ENCODE measurements at places on chromosomes 7 and 10.

DNA sequence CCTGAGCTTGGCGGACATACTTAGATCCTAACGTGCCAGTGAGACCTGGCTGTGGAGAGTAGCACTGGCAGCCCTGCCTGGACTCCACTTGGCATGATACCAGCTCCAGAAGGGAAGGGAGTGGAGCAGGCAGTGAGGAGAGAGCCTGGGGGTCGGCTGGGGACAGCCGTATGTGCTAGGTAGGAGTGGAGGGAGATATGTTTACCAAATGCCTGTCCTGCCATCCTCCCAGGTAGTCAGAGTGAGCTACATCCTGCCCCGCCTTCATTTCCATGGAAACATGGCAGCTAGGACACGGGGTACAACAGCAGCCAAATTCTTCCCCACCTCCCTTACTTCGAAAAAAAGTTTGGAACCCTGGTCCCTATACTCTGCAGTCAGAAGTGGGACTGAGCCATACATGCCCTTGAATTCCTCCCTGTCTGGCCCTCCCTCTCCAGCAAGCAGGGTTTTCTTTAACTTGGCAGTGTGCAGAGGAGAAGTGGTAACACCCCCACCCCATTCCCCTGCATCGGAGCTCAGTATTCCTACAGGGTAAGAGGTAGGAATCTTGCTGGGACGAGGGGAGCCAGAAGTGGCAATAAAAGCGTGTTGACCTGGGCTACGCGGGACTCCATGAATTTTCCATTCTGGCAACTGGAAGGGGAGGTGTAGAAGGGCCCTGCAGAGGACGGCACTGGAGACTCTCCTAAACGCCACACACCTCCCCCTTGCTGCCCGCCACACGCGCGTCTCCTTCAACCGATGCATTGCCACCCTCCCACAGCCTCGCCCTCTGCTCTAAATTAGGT lies 20.0 kb upstream of the SMO start:
- no peak for DNase-seq

GRCh38 chr10:19628767-19629560 lies 187.3 kb upstream of the PLXDC2 start:
- DNase-seq, result no peak

DNA sequence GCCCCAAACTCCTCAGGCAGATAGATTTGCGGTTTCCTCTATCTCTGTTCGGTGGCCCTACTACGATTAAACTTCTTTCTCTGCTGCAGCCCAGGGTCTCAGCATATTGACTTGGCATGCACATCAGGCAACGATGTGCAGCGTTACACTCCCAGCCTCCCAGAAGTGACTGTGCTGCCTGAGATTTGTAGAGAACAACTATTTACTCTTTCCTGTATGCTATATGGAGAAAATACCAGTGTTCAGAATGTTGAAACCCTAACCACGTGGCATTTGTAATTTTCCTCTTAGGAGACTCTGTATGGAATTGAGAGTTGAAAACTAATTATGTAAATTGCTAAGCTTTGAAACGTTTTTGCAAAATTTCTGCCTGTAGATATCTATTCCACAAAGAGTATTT lies 50.9 kb downstream of the GNAI1 start:
- no peak for DNase-seq

DNA sequence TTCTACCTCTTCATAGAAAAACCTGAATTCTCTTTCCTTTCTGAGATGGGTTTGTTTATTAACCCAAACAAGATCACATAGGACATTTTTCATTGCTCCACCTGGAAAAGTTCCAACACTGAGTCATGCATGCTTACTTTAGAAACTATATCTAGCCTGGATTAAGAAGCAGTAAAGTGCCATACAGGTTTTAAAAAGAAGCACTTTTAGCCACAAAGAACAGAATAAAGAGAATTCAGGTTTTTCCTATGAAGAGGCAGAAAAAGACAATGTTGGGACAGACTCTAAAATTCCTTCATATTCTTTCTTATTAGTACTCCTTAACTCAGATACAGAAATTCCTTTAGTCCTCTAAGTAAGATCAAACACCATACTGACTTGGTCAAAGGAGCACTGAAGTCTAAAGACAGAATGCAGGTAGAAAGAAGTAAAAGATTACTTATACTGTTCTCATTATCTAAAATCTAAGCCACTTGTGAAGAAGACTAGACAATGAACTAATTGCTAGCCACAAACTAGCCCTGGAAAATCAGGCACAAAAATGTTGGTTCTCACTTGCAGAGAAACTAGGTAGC lies 241.3 kb downstream of the ANK3 start:
- DNase-seq, result peak; percentile 65

- no peak for DNase-seq
Measured at GRCh38 chr10:130141878-130142277, 5.7 kb downstream of the GLRX3 start.

DNA sequence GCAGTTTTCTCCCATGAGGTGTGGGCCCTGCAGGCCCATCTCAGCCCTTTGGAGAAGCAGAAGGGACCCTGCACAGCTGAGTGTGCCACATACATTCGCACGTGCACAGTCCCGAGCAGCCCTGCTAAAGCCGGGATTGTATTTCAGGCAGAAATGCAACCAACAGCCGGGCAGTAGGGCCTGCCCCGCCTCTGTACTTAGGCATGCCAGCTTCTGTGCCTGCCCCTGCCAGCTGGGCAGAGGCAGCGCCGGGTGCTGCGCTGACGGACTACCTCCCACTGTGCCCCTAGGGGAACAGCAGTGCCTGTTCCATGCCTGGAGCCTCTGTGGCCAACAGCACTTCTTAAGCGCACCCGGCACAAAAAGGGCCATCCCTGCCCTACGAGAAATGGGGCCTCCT lies 170.3 kb downstream of the NEURL1 start:
- no peak for DNase-seq

GRCh38 chr10:45241865-45242520 lies 73.4 kb downstream of the OR13A1 start:
- no peak for DNase-seq

GRCh38 chr7:65892161-65892560 lies 19.3 kb downstream of the VKORC1L1 start:
- DNase-seq, result no peak

DNA sequence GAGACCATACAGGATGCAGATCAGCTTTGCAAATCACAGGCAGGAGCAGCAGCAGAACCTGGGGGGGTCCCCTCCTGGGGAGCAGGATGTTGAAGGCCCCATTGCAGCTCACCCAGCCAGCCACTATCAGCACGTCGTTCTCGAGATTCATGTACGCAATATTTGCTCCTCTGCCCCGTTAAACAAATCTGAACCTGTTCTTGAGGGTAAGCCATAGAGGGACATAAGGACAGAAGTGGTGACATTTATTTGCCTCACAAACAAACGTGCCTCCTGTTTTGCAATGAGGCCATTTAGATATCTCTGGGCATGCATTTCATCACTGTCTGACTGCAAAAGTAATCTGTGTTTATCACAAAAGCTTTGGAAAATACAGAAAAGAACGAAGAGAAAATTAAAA lies 87.3 kb upstream of the BAIAP2L1 start:
- DNase-seq, result no peak

DNA sequence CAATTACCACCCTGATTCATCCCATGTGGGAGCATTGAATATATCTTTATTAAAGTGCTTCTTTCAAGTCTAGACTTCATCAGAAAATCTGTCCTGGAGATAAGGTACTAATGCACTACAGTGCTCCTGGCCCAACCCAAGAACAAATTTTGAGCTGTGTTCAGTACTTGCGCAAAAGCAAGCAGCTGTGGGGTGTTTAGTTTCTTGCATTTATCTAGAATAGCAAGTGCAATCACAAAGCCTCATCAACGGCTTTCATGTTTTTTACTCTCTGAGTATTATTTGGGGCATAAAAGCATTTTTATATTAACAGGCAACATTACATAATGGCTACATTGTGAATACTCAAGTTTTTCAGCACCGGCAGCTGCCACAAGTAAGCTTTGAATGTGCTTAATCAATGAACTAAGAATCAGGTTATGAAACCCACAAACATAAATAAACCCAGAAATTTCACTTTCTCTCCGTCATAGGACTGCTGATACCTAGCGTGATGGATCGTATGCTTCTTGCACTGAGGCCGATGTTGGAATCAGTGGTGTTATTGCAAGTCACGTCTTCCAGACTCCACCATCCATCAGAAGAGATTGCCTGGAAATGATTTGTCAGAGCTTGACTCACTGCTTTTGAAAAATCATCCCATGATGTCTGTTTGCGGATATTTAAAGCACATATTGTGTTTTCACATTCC lies 113.1 kb downstream of the CTTNBP2 start:
- no peak for DNase-seq

DNA sequence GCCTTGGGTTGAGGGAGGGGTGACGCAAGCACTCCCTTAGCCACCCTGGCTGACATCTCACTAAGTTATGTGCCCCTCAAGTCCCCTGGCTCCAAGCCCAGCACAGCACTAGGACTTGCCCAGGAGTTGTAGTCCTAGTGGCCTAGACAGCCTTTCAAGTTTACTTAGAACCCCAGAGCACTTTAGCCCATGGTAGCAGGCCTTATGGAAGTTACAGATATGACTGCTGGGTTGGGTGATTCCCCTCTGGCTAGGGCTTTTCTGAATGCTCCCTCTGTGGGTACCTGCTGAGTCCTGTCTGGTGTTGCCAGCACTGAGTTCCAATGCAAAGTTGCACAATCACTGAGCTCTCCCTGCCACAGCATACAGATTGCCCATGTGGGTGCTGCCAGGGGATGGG lies 83.2 kb downstream of the AHCYL2 start:
- DNase-seq, result no peak

DNA sequence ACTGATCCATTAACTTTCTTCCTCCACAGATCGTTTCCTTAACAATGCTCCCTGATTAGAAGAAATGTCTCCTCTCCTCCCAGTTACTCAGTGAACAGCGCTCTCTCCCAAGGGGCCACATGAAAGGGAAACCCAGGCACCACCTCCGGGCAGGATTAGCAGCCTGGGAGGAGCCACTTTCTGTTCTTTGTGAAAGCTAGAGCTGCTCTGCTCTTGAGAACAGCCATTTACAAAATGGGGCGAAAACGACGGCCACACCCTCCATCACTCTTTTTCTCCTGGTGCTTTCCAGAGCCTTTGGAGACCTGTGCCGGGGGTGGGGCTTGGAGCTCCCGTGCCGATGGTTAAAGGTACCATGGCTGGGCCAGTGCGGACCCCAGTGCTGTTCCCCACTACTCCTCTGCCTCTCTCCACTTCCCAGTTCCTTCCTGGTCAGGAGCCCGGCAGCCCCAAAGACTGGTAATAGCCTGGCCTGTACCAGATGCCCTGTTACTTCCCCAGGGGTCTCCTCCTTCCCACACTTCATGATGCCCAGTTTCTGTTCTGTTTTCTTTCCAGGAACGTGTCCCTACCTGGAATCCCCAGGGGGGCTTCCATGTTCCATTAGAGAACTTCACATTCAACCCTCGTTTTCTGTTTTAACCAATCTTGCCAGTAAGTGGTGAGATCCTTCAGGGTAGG lies 402.9 kb upstream of the GALNT17 start:
- no peak for DNase-seq

GRCh38 chr7:36155811-36156361 lies 2.8 kb downstream of the EEPD1 start:
- DNase-seq, result no peak

DNA sequence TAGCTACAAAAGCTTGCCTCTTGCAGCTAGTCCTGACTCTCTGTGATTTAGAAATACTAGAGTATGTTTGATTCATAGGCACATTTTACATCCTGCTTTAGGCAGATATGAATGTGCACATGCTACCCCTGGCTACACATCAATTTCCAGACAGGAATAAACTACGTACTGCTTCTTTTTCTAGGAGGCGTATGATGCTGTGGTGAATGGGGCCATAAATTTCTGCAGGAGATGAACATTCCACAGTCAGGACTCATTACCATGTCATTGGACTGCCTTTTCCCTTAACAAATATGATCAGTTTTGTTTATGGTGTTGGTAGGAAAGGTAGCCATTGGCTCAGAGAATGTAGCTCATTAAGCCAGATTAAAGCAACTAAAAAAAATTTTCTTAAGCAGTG lies 50.1 kb upstream of the IFRD1 start:
- DNase-seq, result no peak

- no peak for DNase-seq
Measured at GRCh38 chr10:103395754-103396066, 565 bp downstream of the ATP5MK start.

GRCh38 chr10:118694848-118695247 lies 59.9 kb downstream of the CACUL1 start:
- peak; percentile 63 for DNase-seq
